ENCODE measurements at places on chromosomes 16 and 17. TPM values are rescaled to one million over a fixed set of nuclear protein-coding genes. Genes with fewer than 3 reads are reported as not detected.

- no peak overlapping the region for H3K27ac ChIP-seq
- no peaks in the 10 kb centered on the region for H3K4me1 ChIP-seq
- no peaks in the 10 kb centered on the region for H3K36me3 ChIP-seq
- H3K4me3 ChIP-seq, result no peak overlapping the region
- H3K27me3 ChIP-seq, result no peaks in the 10 kb centered on the region
Measured at GRCh38 chr17:62792447-62792800, 15.7 kb downstream of the MARCHF10 start.

DNA sequence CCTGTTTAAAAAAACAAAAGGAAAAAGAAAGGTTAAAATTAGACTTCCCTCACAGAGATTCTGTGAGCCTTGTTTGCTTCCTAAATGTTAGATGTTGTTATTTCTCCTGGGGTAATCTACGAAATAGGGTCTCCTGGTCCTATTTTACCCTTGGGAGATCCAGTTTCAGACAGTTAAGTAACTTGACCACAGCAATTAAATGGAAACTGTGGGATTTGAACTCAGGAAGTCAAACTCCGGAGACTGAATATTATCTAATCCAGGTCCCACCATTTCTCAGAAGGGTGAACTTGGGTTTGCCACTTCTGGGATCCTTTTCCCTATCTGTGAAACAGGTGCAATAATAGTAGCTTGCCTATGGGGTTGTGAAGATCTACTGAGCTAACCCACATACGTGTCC lies 6.4 kb upstream of the TMC5 start:
- no peak overlapping the region for H3K27ac ChIP-seq
- H3K27me3 ChIP-seq, result peaks cover 17% of the 10 kb centered on the region
- H3K36me3 ChIP-seq, result no peaks in the 10 kb centered on the region
- peaks cover 4% of the 10 kb centered on the region for H3K4me1 ChIP-seq
- DNase-seq, result no peak

DNA sequence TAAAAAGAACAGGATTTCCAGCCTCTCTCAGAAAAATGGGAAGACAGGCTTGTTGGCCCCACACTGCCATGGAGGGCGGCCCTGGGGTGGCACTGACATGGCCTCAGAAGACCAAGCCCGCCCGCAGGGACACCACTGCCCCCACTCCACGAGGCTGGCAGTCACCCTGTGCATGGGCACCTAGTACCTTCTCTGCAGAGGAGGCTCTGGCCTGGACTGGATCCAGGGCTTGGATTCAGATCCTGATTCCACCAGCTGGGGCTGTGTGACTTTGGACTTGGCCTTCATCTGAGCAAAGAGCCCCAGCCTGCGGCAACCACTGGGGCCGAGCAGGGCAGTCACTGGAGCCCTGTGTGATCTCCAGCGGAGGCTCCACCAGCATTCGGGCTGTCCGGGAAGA lies 16.8 kb upstream of the FASN start:
- H3K36me3 ChIP-seq, result no peaks in the 10 kb centered on the region
- no peak for DNase-seq
- no peaks in the 10 kb centered on the region for H3K4me1 ChIP-seq
- no peak overlapping the region for H3K27ac ChIP-seq

Gene KRTAP4-16
- not detected for total RNA-seq

Gene NPTX1
- not detected for total RNA-seq

- no peak overlapping the region for H3K4me3 ChIP-seq
- peaks cover 8% of the 10 kb centered on the region for H3K4me1 ChIP-seq
- no peaks in the 10 kb centered on the region for H3K36me3 ChIP-seq
Measured at GRCh38 chr16:53089434-53090285, 34.9 kb downstream of the CHD9 start.

DNA sequence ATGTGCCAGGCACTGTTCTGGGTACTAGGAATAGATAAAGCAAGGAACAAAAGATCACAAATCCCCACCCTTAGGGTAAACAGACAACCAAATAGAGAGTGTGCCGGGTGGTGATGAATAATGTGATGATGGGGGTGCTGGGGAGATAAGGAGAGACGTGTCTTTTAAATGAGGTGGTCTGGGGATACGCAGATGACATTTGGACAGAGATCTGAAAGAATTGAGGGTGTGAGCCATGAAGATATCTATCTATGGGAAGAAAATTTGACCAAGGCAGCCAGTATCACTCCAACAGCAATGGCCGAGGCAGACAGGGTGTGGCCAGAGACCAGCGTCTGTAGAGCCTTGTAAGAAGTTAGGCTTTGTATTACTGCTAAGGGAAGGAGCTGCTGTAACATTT lies 165.3 kb downstream of the MRTFB start:
- H3K4me3 ChIP-seq, result no peak overlapping the region
- no peak for DNase-seq
- no peaks in the 10 kb centered on the region for H3K4me1 ChIP-seq
- no peaks in the 10 kb centered on the region for H3K36me3 ChIP-seq
- H3K27ac ChIP-seq, result no peak overlapping the region

Gene SLC38A8
- total RNA-seq, result not detected

- no peak overlapping the region for H3K27ac ChIP-seq
- H3K4me3 ChIP-seq, result no peak overlapping the region
- no peaks in the 10 kb centered on the region for H3K27me3 ChIP-seq
- DNase-seq, result no peak
- H3K36me3 ChIP-seq, result no peaks in the 10 kb centered on the region
Measured at GRCh38 chr17:61474934-61475333, 22.7 kb downstream of the TBX4 start.

Gene C1QL1
- not detected for total RNA-seq

DNA sequence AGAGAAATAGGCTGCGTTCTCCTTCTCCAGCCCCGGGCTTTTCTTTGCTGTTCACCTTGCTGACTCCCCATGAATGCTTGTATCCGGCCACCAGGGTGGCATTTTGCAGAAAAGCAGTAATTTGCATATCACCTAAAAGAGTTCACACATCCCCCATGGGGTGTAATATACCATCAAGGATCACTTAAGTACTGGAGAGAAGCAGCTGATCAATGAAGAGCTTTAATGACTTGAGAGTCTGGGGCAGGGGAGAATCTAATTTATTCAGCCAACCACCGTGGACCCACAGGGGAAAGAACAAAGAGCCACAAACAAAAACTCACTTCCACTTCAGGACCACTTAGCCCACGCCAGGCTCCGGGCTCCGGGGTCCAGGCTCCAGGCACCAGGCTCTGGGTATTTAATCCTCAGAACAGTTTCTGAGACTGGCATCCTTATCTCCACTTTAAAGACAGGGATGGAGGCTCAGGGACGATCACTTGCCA lies 33.9 kb upstream of the SEC14L1 start:
- H3K27me3 ChIP-seq, result no peaks in the 10 kb centered on the region
- DNase-seq, result no peak
- H3K36me3 ChIP-seq, result no peaks in the 10 kb centered on the region
- no peak overlapping the region for H3K4me3 ChIP-seq

DNA sequence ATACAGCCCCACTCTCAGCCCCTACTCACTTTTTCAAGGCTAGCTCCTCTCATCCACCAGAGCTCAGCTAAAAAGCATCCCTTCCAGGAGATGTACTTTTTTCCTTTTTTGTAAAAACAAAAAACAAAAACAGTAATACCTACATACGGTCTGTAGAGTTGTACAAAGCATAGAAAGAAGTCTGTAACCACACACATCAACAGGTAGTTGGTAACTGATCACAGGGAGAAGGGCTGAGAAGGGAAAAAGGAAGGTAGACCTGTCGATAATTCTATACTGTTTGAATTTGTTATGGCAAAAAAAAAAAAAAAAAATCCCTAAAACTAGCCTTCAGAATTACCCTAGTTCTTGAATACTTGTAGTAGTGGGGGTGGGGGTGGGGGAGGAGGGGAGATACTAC lies 874 bp downstream of the SLC25A19 start:
- peak overlapping the region; percentile 84 for H3K4me3 ChIP-seq
- DNase-seq, result no peak
- H3K36me3 ChIP-seq, result no peaks in the 10 kb centered on the region
- H3K27me3 ChIP-seq, result no peaks in the 10 kb centered on the region

DNA sequence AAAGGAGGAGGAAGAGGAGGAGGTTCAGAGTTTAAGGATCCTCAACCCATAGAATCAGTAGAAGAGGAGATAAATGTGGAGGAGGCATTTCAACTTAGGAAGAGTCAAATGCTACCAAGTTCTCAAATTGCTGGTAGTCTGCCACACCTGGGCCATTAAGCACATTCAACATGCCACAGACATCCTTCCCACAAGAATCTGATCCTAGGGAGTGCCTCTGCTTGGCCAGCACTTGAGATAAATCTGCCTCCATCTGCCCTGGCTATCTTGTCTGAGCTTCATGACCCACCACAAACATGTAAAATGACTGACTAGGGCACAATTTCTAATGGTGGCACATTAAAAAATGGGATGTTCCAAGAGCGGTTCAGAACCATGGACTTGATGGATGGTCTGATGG lies 37.3 kb upstream of the AXIN2 start:
- DNase-seq, result no peak
- no peak overlapping the region for H3K4me3 ChIP-seq

GRCh38 chr16:58458606-58459343 lies 41.2 kb upstream of the NDRG4 start:
- H3K27ac ChIP-seq, result peak overlapping the region; percentile 64
- no peaks in the 10 kb centered on the region for H3K27me3 ChIP-seq
- no peaks in the 10 kb centered on the region for H3K36me3 ChIP-seq
- H3K4me3 ChIP-seq, result no peak overlapping the region

DNA sequence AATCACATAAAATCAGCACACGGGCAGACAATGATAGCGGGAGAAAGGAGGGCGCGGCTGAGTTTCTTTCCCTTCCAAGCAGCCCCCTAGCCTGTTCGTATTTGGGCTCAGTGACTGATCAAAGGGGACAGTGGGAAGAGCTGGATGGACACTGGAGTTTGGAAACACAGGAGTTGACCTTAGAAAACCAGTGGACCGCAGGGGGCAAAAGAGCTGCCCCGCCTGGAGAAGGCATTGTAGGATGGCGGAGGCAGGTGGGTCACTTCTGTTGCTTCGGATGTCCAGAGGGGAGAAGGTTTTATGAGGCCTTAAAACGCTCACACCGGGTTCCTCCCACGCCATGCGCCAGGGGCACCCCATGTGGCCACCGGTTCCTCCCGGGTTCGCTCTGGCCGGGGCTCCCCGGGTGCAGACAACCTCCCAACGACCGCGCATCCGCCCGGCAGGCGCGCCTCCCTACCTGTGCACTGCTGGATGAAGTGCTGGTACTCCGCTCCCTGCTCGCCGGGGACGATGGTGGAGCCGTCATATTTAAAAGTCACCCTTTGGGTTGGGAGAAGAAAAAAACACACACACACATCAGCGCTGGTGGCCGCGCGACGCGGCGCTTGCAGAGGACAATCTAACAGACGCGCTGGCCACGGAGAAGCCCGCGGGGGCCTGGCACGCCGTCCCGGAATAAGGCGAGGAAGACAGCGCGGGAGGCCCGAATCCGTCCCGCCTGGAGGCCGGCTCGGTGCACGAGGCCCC lies 662 bp downstream of the COTL1 start:
- H3K4me1 ChIP-seq, result no peaks in the 10 kb centered on the region
- peak overlapping the region; percentile 81 for H3K27ac ChIP-seq
- H3K36me3 ChIP-seq, result no peaks in the 10 kb centered on the region
- DNase-seq, result peak; percentile 44

All from uterus (tissue), 4 donors.